ENCODE measurements at places on chromosomes 3 and 15. TPM values are rescaled to one million over a fixed set of nuclear protein-coding genes. Genes with fewer than 3 reads are reported as not detected.

- H3K4me1 ChIP-seq = peaks cover 7% of the 10 kb centered on the region
- H3K27me3 ChIP-seq = no peaks in the 10 kb centered on the region
- H3K27ac ChIP-seq = no peak overlapping the region
- DNase-seq = no peak
- H3K4me3 ChIP-seq = no peak overlapping the region
These were observed 137.7 kb downstream of the BBX start for GRCh38 chr3:107660306-107660976.

GRCh38 chr3:41362638-41363559, 163.6 kb downstream of the CTNNB1 start:
- no peak overlapping the region for H3K27ac ChIP-seq
- H3K36me3 ChIP-seq = no peaks in the 10 kb centered on the region
- H3K4me1 ChIP-seq = no peaks in the 10 kb centered on the region
- H3K27me3 ChIP-seq = no peaks in the 10 kb centered on the region
- no peak overlapping the region for H3K4me3 ChIP-seq
- no peak for DNase-seq

DNA sequence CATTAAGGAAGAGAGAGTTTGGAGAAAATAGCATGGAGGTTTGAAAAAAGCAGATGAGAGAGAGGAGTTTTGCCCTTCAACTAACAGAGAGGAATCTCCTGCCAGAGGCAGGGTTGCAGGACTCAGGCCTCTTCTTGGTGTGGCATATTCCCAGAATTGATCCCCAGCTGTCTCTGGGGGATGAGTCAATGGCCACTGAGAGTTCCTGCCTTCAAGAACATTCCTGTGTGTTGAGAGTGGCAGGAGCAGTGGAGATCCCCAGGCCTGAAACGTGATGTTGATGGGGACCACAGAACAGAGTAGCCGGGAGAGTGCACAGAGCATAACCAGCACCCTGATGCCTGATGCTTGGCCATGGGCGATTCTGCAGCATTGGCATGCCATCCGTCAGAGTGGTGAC, 348.4 kb upstream of the THBS1 start:
- H3K4me1 ChIP-seq = no peaks in the 10 kb centered on the region
- no peaks in the 10 kb centered on the region for H3K36me3 ChIP-seq
- no peak overlapping the region for H3K4me3 ChIP-seq
- no peak for DNase-seq
- no peaks in the 10 kb centered on the region for H3K27me3 ChIP-seq

DNA sequence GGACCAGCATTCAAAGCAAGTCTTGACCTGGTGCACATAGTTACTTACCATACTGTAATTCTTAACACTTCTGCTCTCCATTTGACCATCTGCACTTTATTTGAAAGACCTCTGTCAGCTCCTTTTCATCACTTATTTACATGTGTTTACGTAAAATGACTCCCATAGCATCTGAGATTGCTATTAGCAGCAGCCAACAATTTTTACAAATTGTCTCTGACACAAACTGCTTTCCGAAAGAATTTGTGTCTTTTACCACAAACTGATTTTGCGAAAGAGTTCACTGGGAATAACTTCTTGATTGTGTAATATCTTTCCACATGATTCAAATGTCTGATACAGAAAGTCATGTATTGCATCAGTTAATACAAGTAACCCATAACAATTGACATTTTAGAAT, 144.1 kb upstream of the PEX5L start:
- no peak overlapping the region for H3K4me3 ChIP-seq
- H3K36me3 ChIP-seq = no peaks in the 10 kb centered on the region
- H3K4me1 ChIP-seq = no peaks in the 10 kb centered on the region
- H3K27ac ChIP-seq = no peak overlapping the region
- DNase-seq = no peak

Gene TAMM41
- 11.1 TPM for total RNA-seq

Gene SAMMSON
- not detected for total RNA-seq

Measured in heart right ventricle (tissue), 16 donors.